Activated CD4-positive, CD25-positive, alpha-beta regulatory T cell (primary cell): ENCODE measurements at places on chromosomes 6 and 20.

DNA sequence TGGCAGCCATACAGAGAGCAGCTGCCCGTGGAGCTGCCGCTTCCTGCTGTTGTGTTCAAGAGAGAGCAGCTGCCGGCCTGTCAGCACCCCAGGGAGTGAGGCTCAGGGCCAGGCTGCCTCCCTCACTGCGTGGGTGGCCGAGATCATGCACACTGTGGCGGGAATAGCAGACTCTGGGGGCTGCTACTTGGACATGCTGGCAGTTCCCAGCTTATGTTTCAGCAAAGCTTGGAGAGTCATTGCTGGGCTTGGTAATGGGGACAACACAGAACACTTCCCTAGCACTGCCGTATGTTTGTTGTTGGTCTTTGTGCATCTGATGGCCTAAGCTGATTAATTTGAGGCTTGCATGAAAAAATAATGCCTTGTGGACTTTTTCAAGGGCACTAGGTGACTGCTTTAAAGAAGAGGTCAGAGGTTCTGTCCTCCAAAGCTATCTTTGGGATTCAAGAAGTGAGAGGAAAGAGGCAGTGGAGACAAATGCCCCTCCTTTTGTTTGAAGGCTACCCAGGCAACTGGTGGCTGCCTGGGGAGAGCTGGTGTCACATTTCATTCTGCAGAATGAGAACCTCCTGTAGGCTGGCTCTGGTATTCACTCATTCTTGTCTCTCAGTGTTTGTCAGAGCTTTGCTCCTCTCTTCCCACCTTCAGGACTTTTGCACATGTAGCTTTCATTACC is 18.8 kb downstream of the MRAP2 start:
- no peak for DNase-seq

- no peak for DNase-seq
These were observed 119.7 kb downstream of the GRIK2 start for GRCh38 chr6:101513181-101513580.

GRCh38 chr6:93341900-93342613 is 77.3 kb downstream of the EPHA7 start:
- DNase-seq, result no peak

- DNase-seq, result no peak
These were observed 69.5 kb upstream of the EPB41L1 start for GRCh38 chr20:36084897-36085613.

- no peak for DNase-seq
These were observed 38.0 kb downstream of the PKHD1 start for GRCh38 chr6:52049252-52050050.

- no peak for DNase-seq
These were observed 130.0 kb upstream of the BMP5 start for GRCh38 chr6:56005426-56005825.

- DNase-seq, result no peak
These were observed 26.2 kb upstream of the HDAC2 start for GRCh38 chr6:113997116-113997515.

DNA sequence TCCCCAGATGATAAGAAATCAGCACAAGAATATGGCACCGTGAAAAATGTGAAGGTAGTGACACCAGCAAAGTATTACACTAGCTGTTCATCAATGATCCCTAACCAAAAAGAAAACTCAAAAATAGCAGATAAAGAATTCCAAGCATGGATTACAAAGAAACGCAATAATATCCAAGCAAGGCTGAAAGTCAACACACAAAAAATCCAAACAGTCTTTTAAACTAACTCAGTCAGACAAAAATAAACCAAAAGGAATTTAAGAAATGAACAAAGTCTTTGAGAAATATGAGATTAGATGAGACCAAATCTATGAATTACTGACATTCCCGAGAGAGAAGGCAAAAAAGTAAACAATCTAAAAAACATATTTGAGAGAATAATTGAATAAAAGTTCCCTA is 976.1 kb upstream of the MAP3K7 start:
- DNase-seq, result no peak

DNA sequence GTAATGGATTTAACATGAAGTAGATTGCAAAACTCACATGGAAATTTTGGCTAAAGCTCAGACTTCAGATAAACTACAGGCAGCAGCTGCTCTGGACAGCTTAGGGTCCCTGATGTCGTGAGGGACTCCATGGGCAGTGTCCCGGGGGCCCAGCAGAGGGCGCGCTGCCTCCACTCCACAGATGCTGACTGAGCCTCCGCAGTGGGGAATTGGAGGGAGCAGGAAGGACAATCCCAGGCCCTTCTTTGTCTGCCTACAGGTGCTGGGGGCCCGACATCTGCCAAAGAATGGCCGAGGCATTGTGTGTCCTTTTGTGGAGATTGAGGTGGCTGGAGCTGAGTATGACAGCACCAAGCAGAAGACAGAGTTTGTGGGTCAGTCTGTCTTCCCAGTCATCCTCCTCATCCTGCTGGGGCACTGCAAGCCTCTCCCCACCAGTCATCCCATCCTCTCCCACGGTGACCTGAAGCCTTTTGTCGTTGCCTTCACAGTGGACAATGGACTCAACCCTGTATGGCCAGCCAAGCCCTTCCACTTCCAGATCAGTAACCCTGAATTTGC is 35.9 kb downstream of the PLCG1 start:
- peak; percentile 40 for DNase-seq

DNA sequence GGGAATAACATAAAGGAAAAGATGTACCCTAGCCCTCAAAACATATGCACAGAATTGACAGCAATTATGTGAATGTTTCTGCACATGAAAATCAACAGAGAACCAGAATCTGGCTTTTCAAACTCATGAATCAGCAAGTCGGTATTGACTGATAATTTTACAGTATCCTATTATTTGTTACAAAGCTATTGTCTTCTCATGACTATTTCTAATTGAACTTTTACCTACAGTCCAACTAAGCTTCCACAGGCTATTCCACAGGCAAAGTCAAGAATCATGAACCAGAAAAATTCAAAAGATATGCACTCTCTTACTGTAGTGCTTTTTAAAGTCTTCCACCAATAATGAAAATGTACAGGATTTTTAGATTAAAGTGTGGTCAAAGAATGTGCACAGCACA is 49.1 kb upstream of the DST start:
- no peak for DNase-seq

DNA sequence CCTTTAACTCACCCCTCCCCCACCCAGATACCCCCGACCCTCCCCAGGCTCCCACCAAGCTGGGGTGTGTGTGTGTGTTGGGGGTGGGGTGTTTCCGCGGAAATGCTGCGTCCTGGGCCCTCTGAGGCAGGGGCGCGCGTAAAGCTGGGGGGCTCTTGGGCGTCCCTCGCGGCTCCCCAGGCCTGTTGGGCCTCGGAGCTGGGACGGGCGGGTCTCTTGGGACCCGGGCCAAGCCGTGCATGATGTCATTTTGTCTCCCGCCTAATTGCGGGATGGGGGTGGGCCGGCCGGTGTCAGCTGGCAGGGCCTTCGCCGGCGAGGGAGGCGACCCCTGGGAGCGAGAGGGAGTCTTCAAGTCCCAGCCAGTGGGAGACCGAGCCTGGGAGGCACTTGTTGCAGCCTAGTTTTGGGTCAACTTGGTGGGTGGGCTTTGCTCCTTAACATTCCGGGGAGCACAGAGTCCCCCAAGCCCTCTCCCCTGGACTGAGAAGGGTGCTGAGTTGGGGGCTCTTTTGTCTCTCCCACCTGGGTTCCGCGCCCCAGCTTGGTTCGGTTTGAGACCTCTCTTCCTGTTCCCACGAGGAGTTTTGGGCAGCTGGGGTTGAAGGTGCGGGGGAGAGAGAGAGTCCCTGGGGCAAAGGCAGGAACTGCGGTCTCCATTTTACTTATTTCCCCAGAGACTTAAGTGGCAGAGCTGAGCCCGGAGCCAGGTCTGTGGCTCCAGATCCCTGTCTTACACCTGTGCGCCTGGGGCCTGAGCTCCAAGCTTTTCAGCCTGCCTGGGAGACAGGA is 623 bp downstream of the MYBL2 start:
- DNase-seq, result no peak

- DNase-seq, result no peak
These were observed 38.7 kb upstream of the THEMIS start for GRCh38 chr6:127939442-127940066.

GRCh38 chr6:161649068-161649467 is 375.2 kb upstream of the AGPAT4 start:
- DNase-seq, result no peak

DNA sequence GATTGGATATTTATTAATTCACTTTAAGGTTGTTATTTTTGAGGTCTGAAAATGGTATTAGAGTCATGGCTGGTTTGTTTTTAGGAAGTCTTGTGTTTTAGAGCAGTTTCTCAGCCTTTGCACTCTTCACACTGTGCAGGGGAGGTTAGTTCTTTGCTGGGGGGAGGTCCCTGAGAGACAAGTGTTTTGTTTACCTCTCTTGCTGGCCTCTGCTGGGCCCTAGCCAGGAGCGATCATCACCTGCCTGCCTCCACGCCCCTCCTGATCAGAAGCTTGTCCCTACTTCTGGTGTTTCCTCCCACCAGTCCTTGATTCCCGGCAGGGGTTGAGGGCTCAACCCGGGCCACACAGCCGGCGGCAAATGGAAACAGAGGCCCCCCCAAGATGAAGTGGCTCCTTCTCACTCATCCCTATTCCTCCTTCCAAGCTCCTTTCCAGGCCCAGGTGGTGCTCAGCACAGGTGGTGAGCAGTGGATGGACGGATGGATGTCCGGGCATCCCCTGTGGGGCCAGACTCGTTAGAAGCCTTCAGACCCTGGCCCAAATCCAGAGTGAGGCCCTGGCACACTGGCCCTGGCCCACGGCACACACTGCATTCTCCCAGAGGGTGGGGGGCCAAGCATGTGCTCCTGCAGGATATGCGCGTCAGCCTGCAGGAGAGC is 51.3 kb downstream of the GRM4 start:
- no peak for DNase-seq

- no peak for DNase-seq
These were observed 559.8 kb downstream of the CDH26 start for GRCh38 chr20:60518022-60518421.

DNA sequence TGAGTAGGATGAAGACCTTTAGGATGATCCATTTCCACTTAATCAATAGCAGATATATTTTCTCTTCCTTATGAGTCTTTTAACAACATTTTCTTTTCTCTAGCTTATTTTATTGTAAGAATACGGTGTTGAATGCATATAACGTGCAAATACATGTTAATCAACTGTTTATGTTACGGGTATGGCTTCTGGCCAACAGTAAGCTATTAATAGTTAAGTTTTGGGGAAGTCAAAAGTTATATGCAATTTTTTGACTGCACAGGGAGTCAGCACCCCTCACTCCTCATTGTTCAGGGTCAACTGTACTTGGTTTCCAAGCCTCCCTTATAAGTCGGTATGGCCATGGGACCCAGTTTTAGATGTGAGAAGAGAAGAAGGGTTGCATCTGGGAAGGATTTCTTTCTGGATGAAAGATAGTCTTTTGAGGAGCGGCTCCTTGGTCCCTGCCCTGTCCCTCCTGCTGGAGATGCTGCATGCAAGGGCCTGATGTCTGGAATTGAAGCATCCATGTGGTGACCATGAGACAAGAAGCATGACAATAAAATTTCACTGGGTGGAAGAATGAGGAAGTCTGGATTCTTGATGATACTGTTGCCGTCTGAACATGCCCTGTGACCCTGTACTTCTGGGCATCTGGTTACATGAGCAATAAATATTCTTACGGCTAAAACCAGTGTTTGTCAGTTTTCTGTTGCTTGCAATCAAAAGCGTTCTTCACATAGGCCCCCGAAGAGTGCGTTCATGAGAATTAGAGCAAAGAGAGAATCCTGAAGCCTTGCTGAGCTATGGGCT is 194.7 kb upstream of the PMEPA1 start:
- no peak for DNase-seq

DNA sequence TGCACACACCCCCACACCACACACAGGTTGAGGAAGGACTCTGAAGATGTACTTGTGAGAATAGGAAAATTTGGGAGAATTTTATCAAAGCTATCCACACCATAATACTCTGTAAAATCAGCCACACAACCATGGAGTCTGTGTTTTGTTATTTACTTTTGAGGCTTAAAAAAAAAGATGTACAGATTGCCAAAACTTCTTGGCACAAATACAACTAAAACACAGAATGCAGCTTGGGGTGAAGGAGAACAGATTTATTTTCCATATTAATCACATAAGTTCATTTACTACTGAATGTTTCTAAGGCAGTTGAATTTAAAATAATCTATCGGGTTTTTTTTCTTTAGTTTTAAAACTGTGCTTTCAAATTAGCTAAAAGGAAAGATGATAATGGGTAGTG is 32.8 kb upstream of the KCNQ5 start:
- DNase-seq, result no peak

DNA sequence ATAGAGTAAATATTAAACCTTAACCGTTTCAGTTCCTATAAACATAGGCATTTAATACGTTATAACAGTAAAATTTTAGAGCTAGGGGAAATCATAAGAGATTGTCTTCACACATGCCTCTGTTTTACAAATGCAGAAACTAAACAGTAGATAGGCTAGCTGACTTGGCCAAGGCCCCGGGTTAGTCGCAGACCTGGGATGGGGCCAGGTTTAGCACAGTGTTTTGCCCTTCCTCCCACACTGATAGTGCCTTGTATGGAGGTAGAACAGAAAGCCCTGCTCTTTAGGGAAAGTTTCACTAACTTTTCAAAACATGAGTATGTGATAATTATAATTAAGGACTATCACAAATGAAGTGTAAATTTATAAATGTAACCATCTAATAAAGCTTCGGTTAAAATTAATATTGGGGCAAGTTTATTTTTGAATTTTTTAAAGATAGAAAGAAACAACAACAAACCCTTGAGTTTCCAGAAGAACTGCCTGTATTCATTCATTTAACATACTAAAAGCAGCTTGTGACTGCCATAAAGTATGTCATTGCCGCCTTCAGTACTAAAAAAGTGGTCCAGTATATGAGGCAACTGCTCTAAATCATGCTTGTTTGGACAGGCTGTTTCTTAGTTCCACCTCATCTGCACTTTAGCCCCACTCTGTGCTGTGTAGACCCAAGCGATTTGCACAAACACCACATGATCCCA is 62.5 kb upstream of the LOC128125822 start:
- no peak for DNase-seq

DNA sequence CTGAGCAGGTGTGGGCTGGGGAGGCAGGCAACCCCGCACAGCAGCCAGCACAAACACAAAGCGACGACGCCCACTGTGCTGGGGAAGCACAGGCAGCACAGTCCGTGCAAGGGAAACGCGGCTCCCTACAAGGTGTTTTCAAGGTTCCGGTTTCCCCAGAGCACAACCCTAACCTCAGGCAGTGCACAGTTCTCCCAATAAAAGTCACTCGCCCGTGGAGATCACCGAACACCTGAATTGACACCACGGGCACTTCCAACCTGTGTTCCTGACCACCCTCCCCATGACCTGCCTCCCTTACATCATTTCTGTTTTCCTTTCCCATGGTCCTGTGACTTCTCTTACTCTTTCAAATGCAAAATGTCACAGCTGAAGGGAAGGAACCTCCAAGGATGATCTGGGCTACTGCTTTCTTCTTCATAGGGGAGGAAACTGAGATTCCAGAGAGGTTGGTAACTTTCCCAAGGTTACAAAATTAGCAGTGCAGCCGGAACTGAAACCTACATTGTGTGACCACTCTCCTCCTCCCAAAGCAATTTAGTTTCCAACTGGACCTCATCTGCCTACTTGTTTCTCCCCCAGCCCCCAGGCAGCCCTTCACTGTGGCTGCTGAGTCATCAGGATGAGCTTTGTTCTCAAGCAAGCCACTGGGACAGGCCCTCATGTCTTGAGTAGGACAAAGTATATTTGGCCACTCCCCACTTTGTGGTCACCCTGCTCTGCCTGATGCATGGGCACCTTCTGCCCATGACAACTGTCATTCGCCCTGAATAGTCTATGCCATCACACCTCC is 125.3 kb downstream of the ATXN1 start:
- DNase-seq, result no peak

- no peak for DNase-seq
These were observed 684.1 kb upstream of the NRSN1 start for GRCh38 chr6:23441808-23442461.
